ENCODE measurements at places on chromosomes 13 and 19. TPM values are rescaled to one million over a fixed set of nuclear protein-coding genes. Genes with fewer than 3 reads are reported as not detected.

GRCh38 chr19:42113641-42114348 lies 18.5 kb downstream of the POU2F2 start:
- no peak for DNase-seq

GRCh38 chr13:80486402-80486801 lies 145.5 kb upstream of the SPRY2 start:
- no peak for DNase-seq

DNA sequence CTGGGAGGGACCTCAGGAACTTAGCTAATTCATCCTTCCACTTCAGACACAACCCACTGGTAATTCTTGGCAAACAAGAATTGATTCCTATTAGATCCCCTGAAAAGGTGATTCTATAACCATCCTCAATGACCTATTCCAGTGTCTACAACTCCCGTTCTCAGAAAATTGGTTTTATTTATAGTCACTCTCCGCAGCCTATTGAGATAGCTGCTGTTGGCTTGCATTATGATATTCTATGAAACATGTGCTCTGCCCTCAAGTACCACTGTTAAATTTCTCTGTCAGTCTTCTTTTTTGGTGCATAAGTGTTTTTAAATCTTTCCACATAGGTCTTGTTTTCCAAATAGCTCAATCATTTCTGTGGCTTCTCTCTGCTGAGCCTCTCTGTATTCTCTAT lies 75.0 kb downstream of the CDADC1 start:
- DNase-seq, result no peak

ERICH4 gene
- 6.8 TPM for polyA plus RNA-seq

- no peak for DNase-seq
Observed at GRCh38 chr13:84399320-84400085, 517.2 kb upstream of the SLITRK1 start.

OR7A17 gene
- polyA plus RNA-seq, result not detected

Data from left renal cortex interstitium (tissue), 4 donors.